ENCODE measurements at places on chromosomes 11 and 22.
A peak's percentile ranks its signal among the peaks of the same experiment; 100 is the strongest.

GRCh38 chr11:61162092-61162941, 1.1 kb upstream of the VPS37C start:
- peak; percentile 61 for DNase-seq

DNA sequence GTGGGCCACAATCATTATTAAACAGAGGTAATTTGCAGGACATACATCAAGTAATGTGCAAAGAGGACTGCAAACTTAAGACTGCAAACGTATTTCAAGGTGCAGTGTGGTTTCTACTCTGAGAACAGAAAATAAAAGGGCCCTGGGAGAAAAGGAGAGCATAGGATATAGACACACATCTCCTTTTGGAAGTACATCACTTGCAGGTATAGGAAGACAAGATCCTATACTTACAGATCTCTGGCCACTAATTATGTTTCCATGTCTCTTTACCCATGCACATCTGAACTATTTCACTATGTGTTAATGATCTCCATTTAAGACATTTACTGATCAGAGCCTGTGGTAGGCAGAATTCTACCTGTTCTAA, 47.7 kb downstream of the PIWIL3 start:
- no peak for DNase-seq

DNA sequence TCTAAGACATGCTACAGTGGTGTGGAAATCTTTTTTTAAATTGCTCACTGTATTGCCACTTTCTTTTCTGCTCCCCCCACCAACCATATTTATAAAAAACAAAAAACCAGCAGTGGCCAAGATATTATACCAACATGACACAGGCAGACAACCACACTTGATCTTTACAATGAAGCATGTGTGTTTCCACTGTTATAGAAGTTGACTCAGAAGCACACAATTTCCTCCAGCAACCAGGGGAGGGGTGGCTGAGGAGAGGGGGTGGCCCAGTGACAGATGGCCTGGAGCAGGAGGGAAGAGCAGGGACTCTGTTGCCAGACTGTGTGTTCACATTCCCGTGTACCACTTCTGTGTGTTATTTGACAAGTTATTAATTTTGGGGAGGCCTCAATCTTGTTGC, 14.8 kb downstream of the CD59 start:
- no peak for DNase-seq

GRCh38 chr11:8257003-8257664, 6.5 kb downstream of the LMO1 start:
- DNase-seq = no peak

DNA sequence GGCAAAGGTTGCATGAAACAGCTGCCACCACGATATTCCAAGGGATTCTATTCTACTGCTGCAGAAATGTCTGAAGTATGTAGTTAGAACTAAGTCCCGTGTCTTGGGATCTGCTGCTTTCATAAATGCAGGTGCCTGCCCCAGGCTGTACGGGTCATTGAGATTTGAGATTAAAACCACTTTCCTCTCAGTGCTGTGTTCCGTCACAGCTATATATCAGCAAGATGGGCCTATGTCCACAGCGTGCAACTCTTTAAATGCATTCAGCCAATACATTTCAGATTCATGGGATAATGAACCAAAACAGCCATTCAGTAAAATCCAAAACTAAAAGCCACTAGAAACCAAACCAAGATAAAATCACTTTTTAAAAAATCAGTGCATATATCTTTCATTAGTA, 107.3 kb upstream of the LUZP2 start:
- DNase-seq = no peak

DNA sequence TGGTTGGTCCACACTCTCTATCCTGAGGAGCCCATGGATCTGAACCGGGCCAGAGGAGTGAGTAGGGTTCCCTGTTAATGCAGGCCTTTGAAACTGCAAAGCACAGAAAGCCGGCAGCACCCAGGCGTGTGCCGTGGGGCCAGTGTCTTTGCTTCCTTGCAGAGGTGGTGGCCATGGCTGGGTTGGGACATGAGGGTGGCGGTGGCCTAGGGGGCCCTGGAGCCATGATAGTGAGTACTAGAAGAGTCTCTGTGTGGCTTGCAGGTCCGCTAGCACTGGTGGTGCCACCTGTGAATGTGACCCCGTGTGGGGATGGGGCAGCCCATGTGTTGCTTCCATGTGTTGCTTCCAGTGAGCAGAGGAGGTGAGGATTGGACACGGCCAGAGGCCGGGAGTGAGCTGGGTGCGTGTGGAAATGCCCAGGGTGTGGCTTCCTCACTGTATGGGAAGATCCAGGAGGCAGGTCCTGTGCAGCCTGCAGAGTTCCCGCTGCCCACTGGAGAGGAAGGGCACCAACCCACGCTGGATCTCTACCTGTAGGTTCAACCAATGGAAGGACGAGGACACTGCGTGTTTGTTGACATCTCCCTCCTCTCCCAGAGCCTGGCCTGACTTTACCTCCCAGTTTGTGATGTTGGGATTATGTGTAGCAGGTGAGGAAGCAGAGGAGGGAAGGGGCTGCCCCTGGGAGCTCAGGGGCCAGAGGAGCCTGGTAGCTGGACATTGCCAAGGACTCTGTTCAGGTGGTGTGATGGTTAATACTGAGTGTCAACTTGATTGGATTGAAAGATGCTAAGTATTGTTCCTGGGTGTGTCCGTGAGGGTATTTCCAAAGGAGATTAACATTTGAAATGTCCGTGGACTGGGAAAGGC, 796.6 kb downstream of the TBC1D22A start:
- DNase-seq = no peak

Measured in DMS53 (cell line).